ENCODE measurements at places on chromosomes 3 and 15.

DNA sequence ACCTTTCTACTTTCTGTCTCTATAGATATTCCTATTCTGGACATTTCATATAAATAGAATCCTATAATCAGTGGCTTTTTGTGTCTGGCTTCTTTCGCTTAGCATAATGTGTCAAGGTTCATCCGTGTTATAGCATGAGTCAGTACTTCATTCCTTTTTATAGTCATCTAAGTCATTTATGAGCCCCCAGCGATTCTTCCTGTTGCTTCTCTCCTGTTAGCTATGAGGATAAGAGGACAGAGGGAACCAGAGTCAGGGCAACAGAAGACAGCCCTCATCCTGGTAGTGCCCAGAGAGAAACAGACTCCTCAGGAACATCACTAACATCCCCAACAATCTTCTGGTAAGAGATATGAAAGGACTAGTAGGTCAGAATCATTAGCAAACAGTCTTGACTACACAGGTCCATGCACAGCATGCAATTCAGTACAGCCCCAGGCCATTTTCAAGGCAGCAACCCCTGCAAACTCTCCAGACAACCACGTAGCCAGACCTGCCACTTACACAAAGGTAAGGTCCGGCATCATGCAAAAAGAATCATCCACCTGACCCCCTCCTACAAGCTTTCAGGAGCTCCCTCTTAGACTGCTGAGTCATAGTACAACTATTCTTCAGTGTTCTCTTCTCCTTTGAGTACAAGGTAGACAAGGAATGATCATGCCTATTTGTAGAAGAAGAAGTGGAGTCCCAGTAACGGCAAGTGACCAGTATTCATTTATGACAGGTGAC lies 91.5 kb downstream of the MYLK start:
- no peak for DNase-seq

- DNase-seq, result no peak
Observed at GRCh38 chr3:196397941-196398340, 34.3 kb downstream of the UBXN7 start.

DNA sequence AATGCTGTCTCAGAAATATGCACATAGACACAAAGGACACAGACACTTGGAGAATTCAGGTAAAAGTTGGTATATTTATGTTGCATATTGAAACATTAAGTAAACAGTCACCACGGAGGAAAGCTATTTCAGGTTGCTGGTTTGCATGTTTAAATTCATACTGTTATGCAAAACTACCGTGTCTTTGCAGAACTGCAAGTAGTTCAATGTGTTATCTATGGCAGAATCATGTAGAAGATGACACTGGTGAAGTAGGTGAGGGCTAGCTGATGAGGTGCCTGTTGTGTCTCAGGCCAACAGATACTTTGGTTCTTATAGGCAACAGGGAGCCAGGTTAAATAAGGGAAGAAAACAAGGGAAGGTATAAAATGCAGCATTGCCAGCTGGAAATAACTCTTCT lies 511.3 kb downstream of the DIPK2A start:
- no peak for DNase-seq

GRCh38 chr15:23467110-23467600 lies 20.1 kb upstream of the GOLGA6L2 start:
- DNase-seq, result no peak

DNA sequence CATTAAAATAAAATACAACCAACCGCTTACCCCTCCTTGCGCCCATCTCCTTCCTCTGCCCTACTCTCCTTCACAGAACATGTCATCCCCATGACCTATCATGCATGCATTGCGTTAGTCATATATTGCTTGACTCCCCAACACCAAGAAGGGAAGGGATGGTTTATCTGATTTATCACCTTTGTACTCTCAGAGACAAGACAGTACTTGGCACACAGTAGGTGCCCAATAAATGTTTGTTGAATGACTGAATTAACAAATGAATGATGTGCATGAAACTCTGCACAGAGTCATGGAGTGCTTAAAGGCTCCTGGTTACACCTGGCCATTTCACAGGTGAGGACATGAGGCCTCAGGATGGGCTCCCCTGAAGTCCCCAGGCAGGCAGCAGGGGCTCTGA lies 59.7 kb downstream of the IQSEC1 start:
- no peak for DNase-seq

DNA sequence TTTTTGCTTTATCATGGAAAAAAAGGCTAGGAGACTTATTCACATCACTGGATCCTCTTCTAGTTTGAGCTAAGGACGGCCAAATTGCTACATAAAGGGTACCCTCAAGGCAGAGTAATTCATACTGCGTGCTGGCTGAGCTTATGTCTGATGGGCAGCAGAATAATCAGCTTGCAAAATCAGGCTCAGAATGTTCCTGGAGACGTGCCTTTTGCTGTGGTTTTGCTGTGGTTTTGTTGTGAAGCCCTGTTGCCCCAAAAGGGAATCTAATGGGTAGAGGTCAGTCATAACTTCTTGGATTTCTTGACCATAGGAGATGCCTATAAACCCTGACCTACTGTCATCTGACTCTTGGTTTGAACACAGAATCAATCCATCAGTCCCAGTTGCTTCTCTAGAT lies 189.9 kb downstream of the SOX2 start:
- no peak for DNase-seq

All from nephron progenitor cell (in vitro differentiated cells).